HFF-Myc (cell line): ENCODE measurements at places on chromosomes 11 and 22.

GRCh38 chr22:49735411-49735900 is 92.2 kb downstream of the BRD1 start:
- no peak for DNase-seq

- no peak for DNase-seq
Measured at GRCh38 chr11:75820645-75821044, 5.6 kb downstream of the UVRAG start.

- DNase-seq: peak; percentile 54
Measured at GRCh38 chr11:11391796-11392463, 38.9 kb upstream of the CSNK2A3 start.

DNA sequence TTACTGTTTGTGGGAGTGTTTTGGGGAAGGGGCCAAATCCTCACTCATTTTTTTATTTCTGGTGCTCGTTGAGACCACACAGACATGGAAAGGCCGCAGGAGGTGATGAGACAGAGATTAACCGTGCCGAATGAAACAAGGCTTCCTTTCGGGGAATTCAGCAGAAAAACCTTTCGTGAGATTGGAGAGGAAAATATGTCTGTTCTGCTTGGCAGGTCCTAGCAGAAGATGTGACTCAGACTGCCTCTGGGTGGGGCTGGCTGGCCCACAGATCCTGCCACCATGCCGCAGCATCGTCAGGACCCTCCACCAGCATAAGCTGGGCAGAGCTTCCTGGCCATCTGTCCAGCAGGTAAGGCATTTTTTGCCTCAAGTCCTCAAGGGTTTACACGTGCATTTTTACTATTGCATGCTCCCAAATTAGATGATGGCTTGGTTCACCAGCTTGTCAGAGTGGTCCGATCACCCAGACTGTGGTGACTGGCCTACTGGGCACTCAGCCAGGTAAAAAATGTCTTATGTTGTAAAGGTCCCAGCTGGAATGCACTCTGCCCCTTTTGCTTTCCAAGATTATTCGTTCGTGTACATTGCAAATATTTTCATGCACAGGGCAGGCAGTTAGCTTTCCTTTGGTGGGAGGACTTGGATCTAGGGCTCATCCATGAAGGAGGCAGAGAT is 1.5 kb downstream of the DDB2 start:
- DNase-seq: no peak

DNA sequence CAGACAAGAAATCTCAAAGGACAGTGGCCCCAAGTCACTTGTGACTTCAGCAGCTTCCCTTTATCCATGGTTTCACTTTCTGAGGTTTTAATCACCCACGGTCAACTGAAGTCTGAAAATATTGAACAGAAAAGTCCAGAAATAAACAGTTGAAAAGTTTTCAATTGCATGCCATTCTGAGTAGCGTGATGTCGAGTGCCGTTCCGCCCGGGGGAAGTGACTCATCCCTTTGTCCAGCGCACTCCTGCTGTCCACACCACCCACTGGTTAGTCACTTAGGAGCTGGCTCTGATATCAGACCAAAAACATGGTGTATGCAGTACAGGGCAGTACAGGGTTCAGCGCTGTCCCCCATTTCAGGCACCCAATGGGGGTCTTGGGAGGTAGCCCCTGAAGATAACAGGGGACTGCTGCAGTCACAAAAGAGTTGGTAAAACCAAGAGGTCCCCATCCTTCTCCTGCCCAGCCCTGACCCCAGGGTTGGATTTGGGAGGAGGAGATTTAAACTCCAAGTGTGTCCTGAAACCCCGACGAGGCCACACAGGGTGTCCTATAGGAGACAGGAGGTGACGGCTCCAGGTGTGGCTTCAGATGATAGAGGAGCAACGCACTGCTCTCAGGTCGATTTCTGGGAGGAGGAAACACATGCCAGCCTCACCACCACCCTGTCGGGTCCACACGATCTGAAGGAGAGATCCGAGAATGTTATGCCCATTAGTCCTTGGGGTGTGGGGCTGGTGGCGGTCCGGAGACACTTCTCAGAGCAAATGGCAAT is 390.1 kb downstream of the CTTN start:
- peak; percentile 33 for DNase-seq

GRCh38 chr11:61716478-61717285 is 35.8 kb upstream of the MYRF start:
- no peak for DNase-seq

DNA sequence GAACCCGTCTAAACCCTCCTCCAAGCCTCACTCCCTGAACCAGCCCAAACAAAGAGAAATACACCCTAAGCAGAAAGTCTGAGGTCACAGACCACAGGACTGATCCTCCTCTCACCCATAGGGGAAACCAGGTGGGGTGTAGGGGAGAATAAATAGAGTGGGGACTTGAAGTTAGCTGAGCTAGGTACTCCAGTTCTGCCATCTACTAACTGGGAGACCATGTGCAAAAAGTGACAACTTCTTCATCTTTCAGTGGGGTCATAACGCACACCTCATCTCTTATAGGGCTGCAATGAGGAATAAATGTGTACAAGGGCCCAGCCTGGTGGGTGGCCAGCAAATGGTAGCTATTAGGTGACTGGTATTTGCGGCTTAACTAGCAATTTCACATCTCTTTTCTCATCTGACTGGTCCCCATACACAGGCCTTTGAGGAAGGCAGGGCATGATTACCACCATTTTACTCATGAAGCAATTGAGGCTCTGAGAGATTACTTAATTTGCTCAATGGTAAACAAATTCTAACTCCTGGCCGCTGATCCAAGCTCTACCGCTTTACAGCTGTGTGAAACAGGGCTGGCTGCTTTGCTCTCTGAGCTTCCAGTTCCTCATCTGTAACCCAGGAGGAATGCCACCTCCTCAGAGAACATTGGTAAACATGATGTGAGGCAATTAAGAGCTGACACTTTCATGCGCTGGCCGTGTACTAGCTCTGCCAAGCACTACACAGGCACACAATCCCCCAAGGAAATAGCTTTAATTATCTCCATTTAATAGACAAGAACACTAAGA is 16.6 kb downstream of the TBC1D10A start:
- no peak for DNase-seq

- DNase-seq: no peak
Measured at GRCh38 chr11:8794126-8794525, 111.5 kb downstream of the RPL27A start.

GRCh38 chr11:16356761-16357393 is 531 bp upstream of the SOX6 start:
- DNase-seq: no peak

- no peak for DNase-seq
Measured at GRCh38 chr11:103097279-103097678, 5.3 kb upstream of the DCUN1D5 start.

DNA sequence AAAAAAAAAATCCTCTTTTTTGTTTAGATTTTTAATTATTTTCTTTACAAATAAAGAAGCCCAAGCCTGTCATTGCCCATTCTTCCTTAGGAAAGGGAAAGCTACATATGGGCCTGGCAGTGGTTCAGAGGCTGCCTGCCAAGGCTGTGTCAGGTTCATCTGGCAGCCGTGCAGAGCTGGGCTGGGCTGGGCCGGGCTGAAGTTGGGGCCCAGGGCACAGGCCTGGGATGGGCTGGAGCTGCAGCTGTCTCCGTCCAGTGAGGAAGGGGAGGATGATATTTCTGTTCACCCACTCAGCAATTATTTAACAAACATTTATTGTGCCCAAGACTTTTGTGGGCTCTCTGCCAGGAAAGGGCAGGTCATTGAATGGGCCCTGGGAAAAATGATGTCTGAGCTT is 4.6 kb downstream of the PRR5L start:
- no peak for DNase-seq

- DNase-seq: no peak
Measured at GRCh38 chr11:93166194-93166593, 31.6 kb downstream of the SLC36A4 start.

DNA sequence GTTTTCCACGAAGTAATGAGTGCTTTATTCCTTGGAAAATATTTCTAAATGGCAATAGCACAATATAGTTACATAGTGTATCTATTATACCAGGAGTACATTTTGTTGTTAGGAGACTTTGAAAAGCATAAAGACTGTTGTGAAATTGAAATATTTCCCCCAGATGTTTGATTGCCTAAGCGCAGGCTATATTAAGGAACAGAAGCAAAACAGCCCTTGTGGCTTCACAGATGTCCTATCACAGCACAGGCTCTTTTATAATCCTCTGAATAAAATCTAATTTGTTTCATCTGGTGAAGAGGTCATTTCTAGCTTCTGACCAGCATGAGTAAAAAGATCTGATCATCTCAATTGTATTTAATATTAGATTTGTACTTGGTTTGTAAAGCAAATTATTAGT is 48.2 kb downstream of the BSX start:
- DNase-seq: no peak

DNA sequence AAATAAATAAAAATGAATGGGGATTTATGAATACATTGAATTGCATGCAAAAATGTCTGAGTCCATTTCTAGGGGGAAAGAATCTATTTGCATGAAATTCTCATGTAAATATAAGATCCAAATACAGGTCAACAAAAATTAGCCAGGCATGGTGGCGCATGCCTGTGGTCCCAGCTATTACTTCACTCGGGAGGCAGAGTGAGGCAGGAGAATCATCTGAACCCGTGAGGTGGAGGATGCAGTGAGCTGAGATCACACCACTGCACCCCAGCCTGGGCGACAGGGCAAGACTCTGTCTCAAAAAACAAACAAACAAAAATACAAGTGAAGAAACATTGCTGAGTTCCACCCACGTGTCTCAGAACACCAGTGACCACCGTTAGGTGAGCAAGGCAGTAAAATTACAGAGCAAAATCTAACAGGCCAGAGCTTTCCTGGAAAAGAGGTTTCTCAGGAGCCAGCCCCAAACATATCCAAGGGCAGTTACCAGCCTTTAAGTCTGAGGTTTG is 17.3 kb downstream of the PACSIN2 start:
- no peak for DNase-seq

DNA sequence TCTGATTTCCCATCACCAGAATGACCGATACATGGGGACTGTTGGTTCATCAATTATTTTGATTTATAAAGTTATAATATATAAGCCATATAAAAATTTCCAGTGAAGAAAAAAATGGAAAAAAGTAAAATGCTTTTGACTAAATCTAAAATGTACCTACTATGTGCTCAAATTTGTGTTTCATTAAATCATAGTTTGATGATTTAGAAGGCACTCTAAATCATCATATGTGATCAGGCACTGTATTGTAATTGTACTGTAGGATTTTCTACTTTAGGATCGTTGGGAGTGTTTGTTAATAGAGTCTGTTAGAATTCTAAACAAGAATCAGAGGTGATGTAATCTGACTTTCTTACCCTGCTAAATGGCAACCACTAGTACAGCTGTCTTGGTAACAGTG is 2.4 kb downstream of the LIN7C start:
- no peak for DNase-seq

GRCh38 chr11:67311556-67312082 is 8.3 kb downstream of the SSH3 start:
- no peak for DNase-seq

GRCh38 chr22:29903371-29903770 is 20.4 kb downstream of the MTMR3 start:
- no peak for DNase-seq

DNA sequence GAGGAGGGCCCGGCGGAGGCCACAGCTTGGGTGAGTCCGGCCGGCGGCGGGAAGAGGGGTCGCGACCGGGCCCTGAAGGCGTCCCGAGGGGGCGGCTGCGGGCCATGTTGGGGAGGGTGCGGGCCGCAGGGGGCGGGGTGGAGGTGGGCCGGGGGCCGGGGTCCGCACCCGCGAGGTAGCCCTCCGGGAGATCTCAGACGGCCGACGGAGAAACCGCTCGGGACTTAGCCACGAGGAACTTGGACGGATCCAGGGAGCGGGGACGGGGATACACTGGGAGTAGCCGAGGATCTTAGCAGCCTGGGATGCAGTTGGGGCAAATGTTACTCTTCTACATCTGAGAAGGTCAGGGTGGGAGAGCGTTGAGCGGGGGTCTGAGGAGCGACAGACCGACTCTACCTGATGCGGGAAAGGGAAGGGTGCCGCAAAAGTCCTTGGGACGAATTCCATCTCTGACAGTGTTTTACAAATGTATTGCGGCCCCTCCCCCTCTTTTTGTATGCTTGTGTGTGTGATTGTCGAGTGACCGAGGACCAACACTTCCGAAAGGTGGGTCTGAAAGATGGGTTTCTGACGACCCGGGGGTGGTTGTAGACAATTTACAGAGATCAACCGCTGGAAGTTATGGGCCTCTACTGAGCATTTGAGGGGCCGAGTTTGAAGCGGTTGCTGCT is 658 bp downstream of the STIP1 start:
- DNase-seq: no peak

DNA sequence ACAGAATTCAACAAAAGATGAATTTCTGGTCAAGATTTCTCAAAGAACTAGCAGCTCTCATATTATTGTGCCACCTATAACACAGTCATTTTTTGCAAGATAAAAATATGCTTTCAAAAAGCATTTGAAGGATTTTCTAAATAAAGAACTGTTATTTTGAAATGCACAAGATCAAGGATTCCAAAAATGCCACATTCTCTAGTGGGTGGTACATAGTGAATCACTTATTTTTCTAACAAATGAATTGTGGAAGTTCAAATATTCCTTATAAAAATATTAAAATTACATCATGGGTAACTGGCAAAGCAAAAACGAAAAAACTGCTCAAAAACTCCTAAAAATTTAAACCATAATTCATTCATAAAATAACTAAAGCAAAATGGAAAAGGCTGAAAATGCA is 2.1 kb downstream of the RNF141 start:
- DNase-seq: no peak

- no peak for DNase-seq
Measured at GRCh38 chr11:130344841-130345240, 30.1 kb upstream of the ZBTB44 start.

- no peak for DNase-seq
Measured at GRCh38 chr11:62816557-62816956, 11.3 kb upstream of the NXF1 start.

DNA sequence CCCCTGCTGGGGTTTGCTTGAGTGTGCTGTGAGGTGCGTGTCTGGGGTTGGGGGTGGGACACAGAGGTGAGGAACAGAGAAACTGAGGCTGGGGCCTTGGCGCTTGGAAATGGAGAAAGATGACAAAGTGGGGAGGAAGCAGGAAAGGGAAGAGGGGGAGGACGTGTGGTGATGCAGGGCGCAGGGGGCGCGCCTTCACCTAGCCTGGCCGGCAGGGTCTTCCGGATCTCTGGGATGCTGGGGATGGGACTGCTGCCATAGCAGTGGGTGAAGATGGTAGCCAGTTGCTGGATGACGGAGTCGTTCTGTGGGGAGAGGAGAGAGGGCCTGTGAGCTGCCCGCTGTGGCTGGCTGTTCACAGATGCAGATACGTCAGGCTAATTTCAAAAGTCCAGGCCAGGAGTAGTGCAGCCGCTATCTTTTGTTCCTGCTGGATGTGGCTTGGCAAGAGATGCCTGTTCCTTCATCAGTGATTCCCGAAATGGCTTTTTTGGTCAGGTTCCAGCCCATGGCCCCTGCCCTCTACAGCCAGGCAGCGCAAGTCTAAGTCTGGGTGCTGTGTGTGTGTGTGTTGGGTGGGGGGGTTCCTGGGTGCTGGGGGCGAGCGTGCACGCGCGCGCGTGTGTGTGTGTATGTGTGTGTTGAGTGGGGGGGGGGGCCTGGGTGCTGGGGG is 54.8 kb downstream of the NAT10 start:
- no peak for DNase-seq

- no peak for DNase-seq
Measured at GRCh38 chr11:92216789-92217188, 7.8 kb upstream of the FAT3 start.

GRCh38 chr22:26127126-26127525 is 42.1 kb upstream of the SEZ6L start:
- DNase-seq: no peak

- DNase-seq: no peak
Measured at GRCh38 chr11:121257976-121258375, 34.6 kb upstream of the SC5D start.

GRCh38 chr11:65861165-65861505 is 902 bp downstream of the MUS81 start:
- no peak for DNase-seq
